ENCODE measurements at places on chromosomes 4 and X.

GRCh38 chr4:153364061-153364460, 19.6 kb downstream of the MND1 start:
- no peak for DNase-seq

- DNase-seq, result no peak
These were observed 50.6 kb upstream of the ANKRD17 start for GRCh38 chr4:73309211-73309610.

DNA sequence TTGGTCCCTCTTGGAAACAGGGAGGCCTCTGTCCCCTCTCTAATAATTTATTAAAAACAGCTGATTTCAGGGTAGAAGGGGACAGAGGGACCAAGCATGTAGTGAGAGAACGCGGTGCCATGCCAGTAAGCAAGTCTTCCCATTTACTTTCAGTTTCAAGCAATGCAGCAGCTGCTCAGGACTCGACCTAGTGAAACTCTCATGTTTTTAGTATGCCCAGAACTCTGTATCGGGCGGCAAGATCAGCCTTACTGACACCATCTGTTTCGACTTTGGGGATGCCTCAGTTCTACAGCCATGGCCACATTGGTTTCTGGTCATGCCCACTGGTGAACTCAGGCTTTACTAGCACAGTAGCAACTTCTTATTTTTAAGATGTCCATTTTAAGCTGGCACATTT, 40.6 kb downstream of the ZNF81 start:
- no peak for DNase-seq

GRCh38 chr4:141065872-141066271, 67.4 kb downstream of the RNF150 start:
- DNase-seq, result no peak

DNA sequence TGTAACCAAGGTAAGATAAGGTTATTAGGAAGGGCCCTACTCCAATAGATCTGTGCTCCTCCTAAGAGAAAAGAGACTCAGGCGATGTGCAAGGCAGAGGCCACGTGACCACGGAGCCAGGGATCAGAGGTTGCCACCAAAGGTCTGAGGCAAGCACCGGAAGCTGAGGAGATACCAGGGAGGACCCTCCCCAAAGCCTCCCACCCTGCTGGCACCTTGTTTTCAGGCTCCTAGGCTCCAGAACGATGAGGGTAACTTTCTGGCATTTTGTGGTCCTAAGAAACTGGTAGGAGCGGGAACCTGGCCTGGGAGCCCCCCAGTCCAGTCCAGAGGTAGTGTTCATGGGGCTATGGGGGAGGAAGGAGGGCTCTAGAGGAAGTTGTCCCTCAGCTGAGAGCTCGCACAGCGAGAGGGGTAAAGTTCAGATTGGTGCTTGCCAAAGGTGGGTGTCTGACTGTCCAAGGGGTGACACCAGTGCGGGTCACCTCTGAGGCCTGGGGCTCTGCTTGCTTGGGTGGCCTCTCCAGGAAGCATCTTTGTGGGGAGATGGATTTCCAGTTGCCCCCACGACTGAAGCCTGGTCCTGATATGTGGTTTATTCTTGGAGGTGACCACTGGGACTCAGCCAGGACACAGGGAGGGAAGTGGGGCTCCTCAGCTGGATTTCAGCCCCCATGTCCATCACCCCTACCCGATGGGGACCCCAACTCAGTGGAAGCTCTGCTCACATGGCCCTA, 7.5 kb upstream of the LETM1 start:
- no peak for DNase-seq

DNA sequence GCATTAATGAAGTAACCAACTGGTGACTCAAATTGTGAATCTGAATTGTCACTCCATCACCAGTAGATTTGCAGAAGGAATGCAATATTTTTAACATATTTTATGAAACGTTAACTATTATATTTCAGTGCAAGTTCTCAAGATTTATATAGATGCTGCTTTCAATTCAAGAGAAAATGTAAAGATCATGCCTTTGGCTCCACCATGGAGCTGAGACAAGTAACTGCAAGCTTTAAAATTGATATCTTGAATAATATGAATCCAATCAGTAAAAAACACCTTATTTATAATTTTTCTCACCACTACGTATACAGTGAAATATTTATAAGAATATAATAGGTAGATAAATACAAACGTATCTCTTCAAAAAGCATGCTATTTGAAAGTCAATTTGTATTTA, 27.8 kb upstream of the GALNTL6 start:
- DNase-seq, result no peak

DNA sequence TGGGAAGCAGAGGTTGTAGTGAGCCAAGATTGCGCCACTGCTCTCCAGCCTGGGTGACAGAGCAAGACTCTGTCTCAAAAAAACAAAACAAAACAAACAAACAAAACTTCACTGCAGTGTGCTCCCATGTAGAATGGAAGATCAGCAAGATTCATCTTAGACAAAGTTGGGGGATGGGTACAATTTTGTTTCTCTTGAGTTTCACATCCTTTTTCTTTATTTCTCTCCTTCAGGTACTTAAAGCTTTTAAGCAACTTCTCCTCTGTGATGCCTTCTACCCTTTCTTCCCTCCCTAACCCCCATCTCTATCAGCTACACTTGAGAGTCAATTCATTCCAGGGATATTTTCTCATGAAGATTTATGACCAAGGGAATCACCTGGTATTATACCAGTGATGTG, 15.5 kb upstream of the RBBP7 start:
- DNase-seq, result no peak

DNA sequence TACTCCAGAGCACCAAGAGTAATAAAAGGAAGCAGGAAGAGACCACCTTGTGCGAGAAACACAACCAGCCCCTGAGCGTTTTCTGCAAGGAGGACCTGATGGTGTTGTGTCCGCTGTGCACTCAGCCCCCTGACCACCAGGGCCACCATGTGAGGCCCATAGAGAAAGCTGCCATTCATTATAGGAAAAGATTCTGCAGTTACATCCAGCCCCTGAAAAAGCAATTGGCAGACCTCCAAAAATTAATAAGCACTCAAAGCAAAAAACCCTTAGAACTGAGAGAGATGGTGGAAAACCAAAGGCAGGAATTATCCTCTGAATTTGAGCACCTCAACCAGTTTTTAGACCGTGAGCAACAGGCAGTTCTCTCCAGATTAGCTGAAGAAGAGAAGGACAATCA, 5.7 kb downstream of the TRIM75 start:
- no peak for DNase-seq

DNA sequence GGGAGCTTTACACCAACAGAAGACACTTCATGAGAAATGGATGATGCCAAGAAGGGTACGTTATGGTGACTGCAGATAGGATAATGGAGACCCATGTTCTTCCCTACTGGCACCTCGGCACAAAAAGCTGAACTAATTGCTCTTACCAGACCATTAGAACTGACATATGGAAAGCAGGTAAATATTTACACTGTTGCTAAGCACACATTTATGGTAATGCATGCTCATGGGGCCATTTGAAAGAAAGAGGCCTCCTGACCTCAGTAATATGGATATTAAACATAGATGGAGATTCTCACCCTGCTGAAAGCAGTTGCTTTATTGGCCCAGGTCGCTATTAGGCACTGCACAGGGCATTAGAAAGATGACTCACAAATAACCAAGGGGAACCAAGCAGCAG, 1759.6 kb downstream of the C4orf33 start:
- DNase-seq, result no peak

DNA sequence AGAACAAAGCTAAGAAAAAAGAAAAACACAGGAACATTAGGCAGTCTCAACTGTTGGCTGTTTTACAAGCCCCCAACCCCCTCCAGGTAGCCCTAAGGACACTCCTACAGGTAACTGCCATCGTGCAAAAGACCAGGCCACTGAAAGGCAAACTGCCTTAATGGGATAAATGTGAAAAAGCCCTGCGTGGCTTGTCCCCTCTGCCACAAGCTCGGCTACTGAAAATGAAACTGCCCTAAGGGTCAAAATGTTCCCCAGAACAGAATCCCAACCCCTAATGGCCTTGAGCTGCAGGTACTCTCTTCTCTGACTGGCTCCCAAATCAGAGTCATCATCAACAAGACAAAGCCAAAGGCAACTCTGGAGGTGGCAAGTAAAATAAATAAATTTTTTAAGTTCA, 84.8 kb downstream of the MSN start:
- no peak for DNase-seq

DNA sequence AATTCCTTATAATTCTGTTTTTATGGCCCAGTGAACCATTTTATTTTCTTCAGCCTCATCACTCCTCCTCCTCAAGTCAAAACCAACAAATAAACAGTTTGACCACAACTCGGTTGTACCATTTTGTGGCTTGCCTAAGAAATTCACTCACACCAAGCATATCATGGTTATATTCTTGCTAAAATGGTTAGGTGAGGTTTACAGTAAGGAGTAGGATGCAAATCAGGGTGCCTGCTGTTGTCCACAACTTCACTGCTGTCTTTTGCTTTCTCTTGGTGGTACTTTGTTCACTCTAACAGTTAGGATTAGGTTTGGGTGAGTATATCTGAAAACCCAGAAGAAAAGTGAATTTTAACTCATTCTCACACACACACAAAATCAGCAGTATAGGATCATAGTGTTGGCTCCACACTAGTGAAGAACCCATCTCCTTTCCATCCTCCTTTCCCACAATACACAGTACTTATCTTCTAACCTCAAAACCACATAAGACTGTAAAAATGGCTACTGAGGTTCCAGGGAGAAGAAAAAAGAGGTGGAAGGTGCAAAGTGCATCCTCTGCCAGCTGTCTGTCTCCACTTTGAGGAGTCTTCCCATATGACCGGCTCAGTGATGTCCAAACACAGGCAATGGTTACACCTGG, 368.8 kb downstream of the STPG2 start:
- no peak for DNase-seq

GRCh38 chr4:86032476-86033022, 327.3 kb downstream of the MAPK10 start:
- DNase-seq, result no peak

DNA sequence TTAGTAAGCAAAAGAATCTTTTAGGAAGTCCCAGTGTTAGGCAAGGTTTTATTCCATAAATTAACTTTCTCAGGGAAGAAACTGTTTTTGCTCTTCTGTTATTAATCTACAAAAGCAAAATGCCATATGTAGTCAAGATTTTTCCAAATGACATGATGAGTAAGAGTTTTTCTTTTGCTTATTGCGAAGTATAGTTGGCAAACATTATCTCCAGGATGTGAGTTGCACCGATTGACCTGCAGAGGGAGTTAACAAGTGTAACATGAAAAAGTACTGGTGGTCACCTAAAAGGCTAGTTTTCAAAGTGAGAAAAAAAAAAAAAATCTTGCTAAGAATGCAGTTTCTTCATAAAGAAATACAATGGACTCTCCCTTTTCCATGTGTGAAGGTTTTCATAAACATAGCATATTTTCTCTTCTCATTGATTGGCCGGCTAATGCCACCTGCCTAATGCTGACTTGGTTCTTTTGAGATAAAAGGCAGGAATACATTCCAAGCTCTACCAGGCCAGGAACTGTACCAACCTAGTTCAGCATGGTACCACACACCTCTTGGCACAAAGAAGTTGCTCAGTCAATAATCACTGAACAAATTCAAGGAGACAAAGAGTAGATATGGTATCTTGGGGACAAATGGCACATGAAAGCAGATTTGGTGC, 100.2 kb downstream of the LNX1 start:
- DNase-seq, result no peak

DNA sequence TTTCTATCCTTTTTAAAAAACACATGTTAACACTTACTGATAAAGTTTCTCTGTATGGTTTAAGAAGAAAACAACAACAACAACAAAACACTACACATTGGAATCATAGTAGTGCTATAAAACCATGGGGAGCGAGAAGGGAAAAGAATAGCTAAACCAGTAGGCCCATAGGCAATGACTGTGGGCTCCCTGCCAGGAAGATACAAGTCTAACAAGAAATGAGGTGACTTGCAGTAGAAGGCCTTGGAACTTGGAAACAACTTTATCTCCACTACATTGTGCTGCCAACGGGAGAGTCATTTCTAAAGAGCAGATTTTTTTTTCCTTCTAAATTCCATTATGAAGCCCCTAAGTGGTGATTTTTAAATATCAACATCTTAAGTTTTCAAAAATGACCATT, 78.0 kb downstream of the GPC4 start:
- DNase-seq, result no peak

GRCh38 chr4:148664636-148665035, 222.4 kb upstream of the NR3C2 start:
- DNase-seq, result no peak

DNA sequence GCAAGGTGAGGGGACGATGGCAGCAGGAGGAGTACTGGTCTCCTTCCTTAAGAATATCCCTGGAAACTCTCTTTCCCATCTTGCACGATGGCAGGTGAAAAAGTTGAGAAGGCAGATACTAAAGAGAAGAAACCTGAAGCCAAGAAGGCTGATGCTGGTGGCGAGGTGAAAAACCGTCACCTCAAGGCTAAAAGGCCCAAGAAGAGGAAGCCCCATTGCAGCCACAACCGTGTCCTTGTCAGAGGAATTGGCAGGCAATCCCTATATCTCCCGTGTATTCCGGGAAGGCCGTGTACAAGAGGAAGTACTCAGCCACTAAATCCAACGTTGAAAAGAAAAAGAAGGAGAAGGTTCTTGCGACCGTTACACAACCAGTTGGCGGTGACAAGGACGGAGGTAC, 40.0 kb downstream of the CRLF2 start:
- DNase-seq, result no peak

GRCh38 chrX:106894392-106894909, 8.7 kb downstream of the RIPPLY1 start:
- peak; percentile 13 for DNase-seq

GRCh38 chrX:10482261-10482660, 138.1 kb downstream of the MID1 start:
- no peak for DNase-seq

GRCh38 chrX:153636716-153637115, 10.3 kb upstream of the DUSP9 start:
- no peak for DNase-seq

DNA sequence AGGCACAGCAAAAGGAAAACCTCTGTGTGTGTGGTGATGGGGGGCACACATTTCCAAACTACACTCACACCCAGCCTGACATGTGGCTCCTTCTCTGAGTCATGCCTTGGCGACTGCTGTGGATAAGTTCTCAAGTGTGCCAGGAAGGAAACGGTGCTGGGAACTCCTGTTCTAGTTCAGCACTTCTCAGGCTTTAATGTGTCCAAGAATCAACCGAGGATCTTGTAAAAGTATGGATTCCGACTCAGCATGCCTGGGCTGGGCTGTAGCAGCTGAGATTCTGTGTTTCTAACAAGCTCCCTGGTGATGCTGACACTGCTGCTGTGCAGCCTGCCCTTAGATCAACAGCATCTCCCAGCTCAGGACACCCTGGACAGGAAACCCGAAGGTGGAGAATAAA, 20.2 kb downstream of the CLNK start:
- DNase-seq, result no peak

DNA sequence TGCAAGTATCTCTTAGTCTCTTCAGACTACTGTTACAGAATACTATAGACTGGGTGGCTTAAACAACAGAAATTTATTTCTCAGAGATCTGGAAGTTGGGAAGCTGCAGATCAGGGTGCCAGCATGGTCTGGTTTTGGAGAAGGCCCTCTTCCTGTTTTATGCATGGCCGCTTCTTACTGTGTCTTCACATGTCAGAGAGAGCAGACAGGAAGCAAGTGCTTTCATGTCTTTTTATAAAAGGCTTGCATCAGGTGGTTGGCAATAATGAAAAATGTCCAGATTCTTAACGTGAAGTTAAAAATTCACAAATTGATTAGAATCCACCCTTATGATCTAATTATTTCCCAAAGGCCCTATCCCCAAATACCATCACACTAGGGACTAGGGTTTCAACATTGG, 284.9 kb downstream of the RPA4 start:
- DNase-seq, result no peak

Data from activated T-helper 1 cell treated with anti-CD3 and anti-CD28 coated beads, Interleukin-2, amount 50 U/mL, for 16 hours (primary cell).